GM18507 (cell line): ENCODE measurements at places on chromosomes 16 and 17.

GRCh38 chr16:50644729-50645128, 36.4 kb downstream of the SNX20 start:
- DNase-seq, result no peak

DNA sequence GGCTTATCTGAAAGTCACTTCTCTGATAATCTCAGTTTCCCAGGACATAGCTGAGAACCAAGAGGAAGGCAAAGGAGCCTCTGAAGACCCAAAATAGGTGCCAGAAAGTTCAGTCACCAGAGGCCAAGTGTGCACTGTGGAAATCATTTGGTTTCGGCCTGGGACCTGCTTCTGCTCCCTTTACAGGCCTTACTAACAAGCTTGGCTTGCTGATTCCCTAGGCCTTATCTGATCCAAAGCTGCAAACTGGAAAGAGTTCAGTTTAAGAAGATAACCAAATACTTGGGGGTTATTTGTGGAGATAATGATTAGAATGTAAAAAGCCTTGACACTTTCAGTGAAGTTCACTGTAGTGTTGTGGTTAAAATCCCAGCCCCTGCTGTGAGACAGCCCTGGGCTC, 17.0 kb downstream of the ITGA3 start:
- no peak for DNase-seq

DNA sequence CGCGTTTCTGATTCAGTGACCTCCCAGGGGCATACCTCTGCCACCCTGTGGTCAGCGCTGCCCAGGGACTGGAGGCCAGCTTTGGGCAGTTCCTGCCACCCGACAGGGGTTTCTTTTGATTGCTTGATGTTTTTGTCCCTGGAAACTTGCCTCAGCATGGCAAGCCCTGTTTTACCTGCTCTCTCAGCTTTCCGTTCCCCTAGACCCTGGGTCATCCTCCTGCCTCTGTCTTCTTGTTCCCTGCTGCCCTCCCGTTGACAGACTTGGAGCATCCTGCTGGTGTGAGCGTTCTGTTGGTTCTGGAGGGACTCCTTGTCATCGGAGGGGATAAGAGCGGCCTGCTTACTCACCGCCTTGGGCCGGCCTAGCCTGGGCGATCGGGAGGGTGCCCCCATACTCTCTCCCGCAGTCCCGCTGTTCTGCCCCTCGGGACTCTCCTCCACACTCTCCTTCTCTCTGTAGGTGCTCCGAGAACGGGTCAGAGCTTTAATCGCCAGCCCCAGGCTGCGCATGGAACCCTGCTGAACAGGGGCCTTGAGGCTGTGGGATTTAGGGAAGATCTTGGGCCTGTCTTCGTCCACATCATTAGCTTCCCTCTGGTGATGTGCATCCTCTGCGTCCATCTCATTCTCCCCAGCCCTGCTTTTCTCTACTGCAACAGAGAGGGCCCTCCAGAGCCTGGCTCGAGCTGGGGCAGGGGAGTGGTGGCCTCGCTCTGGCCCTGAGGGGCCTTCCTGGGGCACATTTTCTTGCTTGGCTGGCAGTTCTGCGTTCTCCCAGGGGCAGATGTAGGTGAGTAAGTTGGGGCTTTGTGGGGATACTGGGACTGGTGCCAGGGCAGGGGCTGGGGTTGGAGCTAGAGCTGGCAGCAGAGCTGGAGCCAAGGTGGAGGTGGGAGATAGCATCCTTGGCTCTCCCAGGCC, 13.7 kb downstream of the GPR179 start:
- no peak for DNase-seq

- DNase-seq, result no peak
Measured at GRCh38 chr16:55015181-55015913, 84.7 kb downstream of the IRX5 start.

DNA sequence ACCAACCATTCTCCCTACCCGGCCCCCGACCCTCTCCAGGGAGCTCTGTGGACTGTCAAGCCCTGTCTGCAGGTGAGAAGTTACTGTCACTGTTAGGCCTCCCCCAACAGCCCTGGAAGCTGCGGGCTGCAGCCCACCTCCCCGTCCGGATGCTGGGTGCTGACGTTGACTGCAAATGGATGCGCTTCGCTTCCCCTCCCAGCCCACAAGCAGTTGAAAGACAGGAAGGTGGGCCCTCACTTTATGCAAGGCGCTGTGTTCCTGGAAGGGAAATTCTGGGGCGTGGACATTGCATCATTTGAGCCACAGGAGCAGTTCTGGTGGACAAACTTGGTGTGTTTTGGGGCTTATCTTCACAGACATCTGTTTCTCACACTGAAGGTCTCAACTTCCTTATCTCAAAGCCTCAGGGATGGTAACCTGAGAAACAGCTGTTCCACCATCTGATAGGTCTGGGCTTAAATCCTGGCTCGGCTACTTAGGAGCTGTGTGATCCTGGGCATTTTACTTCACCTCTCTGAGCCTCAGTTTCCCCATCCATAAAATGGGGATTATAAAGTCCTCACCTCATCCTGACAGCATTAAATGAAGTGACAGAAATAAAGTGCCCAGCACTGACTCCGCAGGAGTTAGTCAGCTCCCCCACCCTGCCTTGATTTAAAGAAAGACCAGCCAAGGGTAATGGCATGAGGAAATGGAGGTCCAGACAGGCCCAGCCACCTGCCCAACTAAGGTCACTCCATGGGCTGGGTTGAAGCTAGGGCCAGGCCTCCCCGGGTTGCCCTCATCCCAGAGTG, 4.6 kb upstream of the DRC7 start:
- DNase-seq, result peak; percentile 33
